ENCODE measurements at places on chromosomes 4 and X.

- no peak for DNase-seq
These were observed 13.2 kb upstream of the CLDN24 start for GRCh38 chr4:183335369-183335940.

DNA sequence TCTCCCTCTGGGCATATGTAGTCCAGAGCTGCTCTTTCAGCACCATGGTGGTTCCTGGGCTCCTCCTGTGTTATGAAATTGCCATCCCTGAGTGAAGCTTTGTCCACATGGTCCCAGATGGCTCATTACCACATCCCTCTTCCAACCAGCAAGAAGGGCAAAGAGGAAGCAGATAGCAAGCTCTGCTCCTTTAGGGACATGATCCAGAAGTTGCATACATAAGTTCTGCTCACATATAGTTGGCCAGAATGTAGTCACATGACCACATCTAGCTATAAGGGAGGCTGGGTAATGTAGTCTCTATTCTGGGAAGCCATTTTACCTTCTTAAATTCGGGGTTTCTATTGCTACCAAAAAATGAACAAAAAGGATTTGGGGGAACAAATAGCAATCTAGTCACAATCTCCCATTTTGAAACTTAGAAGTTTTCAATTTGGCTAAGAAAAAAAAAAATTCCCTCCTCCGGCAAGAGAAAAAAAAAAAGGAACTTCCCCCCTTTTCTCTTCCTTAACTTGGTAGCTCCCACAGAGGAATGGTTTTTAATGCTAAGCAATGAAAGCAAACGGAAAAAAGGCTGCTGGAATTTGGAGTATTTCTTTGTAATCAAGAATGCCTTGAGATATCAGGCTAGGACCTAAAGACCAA lies 88.2 kb upstream of the USP9X start:
- no peak for DNase-seq

DNA sequence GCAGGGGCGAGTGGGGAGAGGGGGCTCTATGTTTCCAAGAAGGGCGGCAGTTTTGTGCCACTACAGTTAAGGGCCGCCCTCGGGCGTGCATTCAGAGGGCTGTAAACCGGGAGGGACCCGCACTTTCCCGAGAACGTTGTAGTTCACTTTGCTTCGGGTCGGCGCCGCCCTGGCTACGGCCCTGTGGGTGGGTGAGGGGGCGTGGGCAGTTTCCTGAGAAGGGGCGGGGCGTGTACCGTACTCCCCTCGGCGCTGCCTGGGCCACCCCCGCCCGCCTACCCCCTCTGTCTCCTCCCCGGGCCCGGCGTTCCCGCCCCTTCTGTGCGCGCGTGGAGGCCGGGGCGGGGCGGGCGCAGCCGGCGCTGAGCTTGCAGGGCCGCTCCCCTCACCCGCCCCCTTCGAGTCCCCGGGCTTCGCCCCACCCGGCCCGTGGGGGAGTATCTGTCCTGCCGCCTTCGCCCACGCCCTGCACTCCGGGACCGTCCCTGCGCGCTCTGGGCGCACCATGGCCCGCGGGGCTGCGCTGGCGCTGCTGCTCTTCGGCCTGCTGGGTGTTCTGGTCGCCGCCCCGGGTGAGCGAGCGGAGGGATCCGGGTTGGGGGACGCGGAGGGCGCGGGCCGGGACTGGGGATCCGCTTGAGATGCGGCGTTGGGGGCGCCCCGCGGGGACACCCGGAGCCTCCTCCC lies at the start of gene CD99:
Gene CD99, plus strand, starts transcription at position 440 of the 687 bp plus-strand sequence. Its CDS starts 66 bp downstream, at position 506.
- peak; percentile 91 for DNase-seq

DNA sequence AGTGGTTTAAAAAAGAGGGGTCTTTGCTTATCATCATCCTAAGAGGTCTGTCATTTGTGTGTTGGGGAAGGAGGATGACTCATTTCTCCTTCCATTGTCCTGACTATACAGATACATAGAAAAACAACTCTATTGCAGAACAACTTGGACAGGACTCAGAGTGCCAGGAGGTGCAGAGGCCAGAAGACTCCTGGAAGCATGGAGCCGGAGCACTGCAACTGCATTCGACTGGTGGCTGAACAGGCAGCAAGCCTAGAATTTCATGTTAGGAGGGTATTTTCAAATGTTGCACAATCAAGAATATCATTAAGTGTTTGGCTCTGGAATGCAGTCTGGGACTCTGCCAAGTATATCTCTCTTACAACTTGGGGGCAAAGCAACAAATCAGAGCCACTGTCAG lies 35.0 kb upstream of the MAML3 start:
- DNase-seq = no peak

DNA sequence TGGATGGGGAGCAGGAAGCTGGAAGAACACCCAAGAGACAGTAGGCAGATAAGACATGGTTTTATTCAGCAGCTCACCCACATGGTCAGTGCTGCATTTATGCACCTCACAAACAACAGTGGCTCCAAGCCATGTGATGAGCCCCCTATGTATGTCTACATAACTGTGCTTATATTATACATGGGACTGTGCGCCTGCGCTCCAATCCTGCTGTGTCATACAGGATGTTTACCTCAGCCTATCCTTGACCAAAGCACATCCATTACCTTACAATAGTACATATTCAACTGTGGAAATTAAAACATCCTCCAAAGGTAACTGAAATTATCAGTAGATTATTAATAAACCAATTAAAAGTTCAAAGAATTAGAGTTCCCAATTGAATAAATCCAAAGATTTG lies 44.1 kb upstream of the SGMS2 start:
- DNase-seq = no peak

GRCh38 chr4:149897783-149898182 lies 82.1 kb upstream of the IQCM start:
- no peak for DNase-seq

GRCh38 chr4:72094059-72094797 lies 62.4 kb downstream of the NPFFR2 start:
- no peak for DNase-seq

DNA sequence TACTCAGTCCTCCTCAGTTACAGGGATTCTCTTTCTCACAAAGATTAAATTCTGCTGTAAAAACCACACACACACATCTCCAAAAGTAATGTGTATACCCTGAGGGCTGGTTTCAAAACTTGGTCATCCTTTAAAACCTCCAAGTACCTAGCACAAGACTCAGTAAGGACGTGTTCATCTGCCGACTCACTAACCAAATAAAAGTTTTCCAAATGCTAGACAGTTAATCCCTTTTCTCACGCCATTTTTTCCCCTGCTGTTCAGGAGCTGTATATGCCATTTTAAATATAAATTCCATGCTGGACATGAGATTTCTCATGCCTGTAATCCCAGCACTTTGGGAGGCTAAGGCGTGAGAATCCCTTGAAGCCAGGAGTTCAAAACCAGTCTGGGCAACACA lies 3.9 kb upstream of the SAT1 start:
- DNase-seq = no peak

DNA sequence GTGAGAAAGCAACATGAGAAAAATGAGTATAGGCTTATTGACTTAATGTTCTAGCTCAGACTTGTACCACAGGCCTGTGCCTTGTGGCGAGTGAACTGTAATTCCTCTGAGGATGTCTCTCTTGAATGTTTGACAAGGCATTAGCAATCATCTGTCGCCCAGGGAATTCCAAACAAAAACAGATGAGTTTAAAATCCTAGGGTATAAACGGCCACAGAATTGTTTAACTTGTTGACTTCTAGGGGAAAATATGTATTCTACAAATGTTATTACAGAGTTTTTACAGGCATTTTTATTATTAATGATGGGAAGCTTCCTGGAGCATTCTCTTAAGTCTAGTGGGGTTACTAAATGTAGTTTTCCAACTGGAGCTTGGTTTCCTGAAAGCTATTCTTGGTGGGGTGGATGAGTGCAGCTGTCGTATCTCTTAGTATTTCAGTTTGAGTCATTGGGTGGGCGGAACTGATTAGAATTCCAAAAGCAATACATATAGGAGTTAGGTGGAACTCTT lies 40.6 kb downstream of the ARHGAP10 start:
- DNase-seq = no peak

GRCh38 chr4:153560908-153561307 lies 94.7 kb downstream of the TMEM131L start:
- DNase-seq = no peak

DNA sequence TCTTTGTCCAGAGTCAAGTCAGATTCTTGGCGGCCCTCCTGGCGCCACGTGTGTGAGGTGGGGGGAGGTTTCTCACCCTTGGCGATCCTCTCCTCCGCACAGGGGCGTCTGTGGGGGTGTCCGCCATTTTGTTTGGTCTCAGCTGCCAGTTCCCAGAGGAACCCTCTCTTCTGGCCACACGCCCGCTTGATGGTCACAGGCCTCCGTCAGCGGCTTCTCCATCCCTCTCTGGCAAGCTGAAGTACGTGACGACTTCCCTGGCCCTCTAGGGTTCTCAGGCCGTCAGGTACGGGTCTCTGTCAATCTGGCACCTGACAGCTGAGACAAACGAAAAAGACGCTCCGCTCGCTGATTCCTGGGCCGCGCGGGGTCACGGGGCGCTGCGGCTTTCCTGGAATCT lies 272.6 kb downstream of the TRIML1 start:
- no peak for DNase-seq

GRCh38 chr4:126532527-126532926 lies 1100.2 kb upstream of the INTU start:
- DNase-seq = no peak

DNA sequence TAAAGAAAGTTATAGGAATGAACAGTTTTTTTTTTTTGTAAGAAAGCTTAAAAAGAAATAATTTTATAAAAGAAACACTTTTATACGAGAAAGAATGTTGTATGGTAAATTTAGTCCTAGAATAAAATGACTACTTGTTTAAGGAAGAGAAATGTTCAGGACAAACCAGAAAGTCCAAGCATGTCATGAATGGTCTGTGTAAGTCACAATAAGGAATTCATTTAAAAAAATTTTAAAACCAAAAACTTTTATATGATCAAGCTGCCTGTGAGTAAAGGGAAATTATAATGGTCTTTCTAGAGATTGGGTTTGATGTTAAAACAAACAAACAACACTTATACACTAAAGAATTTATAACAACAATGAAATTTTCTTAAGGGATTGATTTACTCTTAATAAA lies 858.9 kb upstream of the PCDH7 start:
- no peak for DNase-seq

DNA sequence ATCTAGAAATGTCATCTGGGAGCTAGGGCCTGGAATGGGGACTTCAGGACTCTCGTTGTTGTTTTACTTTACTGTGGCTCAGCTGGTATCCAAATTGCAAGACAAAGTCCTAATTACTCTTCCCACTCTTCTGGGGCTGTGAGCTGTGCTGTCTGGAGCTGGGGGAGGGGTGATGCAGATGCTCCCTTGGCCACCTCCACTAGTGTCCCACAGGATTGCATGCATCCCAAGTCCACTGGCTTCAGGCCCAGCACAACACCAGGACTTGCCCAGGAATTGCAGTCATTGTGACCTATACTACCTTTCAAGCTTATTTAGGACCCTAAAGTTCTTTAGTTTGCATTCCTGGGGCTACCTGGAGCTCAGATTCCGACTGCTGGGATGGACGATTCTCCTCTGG lies 366.1 kb upstream of the FAM47C start:
- no peak for DNase-seq

- DNase-seq = no peak
These were observed 644.6 kb downstream of the IL1RAPL1 start for GRCh38 chrX:29231800-29232199.

GRCh38 chr4:2296631-2297601 lies 35.0 kb upstream of the MXD4 start:
- DNase-seq = no peak

DNA sequence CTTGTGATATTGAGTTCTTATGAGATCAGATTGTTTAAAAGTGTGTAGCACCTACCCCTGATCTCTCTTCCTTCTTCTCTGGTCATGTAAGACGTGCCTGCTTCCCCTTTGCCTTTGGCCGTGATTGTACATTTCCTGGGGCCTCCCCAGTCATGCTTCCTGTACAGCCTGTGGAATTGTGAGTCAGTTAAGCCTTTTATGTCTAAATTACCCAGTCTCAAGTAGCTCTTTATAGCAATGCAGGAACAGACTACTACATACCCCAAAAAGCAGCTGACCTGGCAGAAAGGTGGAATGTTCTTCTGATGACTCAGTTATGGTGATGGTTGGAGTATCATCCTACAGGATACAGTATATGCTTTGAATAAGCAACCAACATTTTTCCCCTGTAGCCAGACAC lies 11.4 kb upstream of the MCUB start:
- DNase-seq = no peak

GRCh38 chr4:13918991-13919441 lies 291.5 kb upstream of the BOD1L1 start:
- DNase-seq = no peak

DNA sequence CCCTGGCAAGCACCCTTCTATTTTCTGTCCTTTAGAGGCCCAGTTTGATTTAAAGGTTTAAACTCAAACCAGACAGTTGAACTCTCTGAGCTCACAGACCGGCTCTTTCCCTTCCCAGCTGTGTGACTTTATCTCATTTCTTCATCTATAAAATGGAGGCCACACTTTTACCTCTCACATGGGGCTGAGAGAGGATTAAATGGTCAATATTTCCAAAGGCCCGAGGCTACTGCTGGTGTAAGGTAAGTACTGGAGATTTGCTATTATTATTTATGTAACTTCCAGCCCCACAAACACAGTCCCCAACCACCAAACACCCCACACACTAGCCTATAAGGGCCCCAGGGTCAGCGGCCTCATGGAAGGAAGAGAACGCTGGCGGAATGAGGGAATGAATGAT lies 13.6 kb upstream of the CYTL1 start:
- no peak for DNase-seq

- DNase-seq = no peak
These were observed 48.8 kb upstream of the AMOT start for GRCh38 chrX:112889400-112889799.

DNA sequence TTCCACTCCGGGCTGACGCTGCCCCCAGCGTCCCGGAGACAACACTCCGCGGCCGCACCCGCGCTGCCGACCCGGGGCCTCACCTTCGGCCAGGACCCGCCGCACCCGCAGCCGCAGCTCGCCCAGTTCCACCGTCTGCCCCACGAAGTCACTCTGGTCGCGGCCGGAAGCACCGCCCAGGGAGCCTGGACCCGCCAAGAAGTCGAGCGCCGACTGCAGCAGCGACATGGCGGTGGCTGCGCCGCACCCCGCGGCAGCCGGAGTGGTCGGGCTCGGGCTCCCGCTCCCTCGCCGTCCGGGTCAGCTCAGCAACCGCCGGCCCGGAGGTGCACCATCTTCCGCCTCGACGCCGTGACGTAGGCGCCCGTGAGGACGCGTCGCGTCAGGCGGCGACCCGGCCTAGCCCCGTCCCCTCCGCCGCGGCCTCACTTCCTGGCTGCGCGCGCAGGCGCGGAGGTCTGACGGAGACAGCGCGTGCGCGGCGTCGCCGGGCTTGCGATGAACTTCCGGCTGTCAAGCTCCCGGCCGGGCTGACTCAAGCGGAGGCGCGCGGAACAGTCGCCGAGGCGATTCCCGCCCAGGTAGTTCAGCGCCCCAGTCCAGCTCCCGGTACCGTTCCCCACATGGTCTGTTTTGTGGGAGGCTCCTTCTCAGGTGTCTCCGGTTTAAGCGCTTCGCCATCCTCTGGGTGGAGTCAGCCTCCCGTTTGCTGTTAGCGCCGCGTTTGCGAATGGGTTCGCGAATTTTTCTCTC lies at the start of the genes GAK and TMEM175:
Gene GAK, minus strand, starts transcription at position 357 of the 753 bp plus-strand sequence. Its CDS starts 129 bp downstream, at position 228.
Gene TMEM175, plus strand, starts transcription at position 501 of the 753 bp plus-strand sequence. CDS start 15,280 bp downstream, outside the sequence.
- peak; percentile 91 for DNase-seq

GRCh38 chrX:15437724-15438123 lies 53.5 kb upstream of the VEGFD start:
- DNase-seq = no peak

- DNase-seq = no peak
These were observed 656 bp upstream of the GSPT2 start for GRCh38 chrX:51742586-51742985.

GRCh38 chr4:88982757-88983156 lies 74.2 kb downstream of the FAM13A start:
- DNase-seq = no peak
